Adrenal gland (tissue), 19 donors: ENCODE measurements at places on chromosomes 7 and 10.

- no peak for DNase-seq
Measured at GRCh38 chr7:119010635-119011034, 786.1 kb downstream of the ANKRD7 start.

DNA sequence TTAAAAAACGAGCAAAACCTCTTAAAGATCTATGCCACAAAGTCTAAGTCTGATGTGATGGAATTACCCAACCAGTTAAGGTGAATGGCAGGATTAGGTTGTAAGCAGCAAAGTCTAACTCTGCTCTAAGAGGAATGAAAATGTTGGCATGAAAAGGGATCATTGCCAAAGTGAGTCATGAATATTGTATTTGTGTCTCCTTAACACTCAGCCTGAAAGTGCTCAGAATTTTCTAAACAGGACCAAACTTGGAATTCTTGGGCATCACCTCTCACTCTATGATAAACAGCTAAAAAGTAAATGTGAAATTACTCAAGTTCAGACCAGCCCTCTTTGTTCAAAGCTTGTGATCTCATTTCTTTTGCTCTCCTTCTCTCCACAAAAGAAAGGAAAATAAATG, 27.0 kb downstream of the PPP1R3A start:
- DNase-seq = no peak

DNA sequence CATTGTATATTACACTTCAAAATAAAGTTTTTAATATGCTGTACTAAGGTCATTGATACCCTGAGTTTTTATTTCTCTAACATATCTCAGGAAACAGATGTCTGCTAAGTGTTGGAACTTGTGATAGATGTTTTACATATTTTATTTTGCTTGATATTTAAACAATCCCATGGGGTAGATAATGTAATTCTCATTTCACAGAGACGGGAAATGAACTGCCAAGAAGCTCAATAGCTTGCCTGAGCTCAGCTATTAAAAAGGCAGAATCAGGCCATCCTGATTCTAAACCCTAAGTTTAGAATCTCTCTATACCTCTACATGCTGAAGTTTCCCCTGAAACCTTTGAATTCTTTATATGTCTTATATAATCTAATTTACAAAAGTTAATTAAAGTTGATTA, 126.3 kb downstream of the LRRC18 start:
- DNase-seq = no peak

DNA sequence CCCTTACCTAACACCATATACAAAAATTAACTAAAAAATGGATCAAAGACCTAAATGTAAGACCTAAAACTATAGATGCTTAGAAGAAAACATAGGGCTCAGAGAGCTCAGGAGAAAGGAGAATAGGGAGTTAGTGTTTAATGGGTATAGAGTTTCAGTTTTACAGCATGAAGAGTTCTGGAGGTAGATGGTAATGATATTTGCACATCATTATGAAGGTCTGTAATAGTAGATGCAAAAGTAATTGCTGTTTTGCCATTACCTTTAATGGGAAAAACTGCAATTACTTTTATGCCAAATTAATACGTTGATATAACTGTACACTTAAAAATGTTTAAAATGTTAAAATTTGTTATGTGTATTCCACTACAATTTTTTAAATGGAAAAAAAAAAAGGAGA, 39.2 kb upstream of the NANOS1 start:
- DNase-seq = no peak

- DNase-seq = no peak
Measured at GRCh38 chr7:111952783-111953182, 253.4 kb downstream of the DOCK4 start.

DNA sequence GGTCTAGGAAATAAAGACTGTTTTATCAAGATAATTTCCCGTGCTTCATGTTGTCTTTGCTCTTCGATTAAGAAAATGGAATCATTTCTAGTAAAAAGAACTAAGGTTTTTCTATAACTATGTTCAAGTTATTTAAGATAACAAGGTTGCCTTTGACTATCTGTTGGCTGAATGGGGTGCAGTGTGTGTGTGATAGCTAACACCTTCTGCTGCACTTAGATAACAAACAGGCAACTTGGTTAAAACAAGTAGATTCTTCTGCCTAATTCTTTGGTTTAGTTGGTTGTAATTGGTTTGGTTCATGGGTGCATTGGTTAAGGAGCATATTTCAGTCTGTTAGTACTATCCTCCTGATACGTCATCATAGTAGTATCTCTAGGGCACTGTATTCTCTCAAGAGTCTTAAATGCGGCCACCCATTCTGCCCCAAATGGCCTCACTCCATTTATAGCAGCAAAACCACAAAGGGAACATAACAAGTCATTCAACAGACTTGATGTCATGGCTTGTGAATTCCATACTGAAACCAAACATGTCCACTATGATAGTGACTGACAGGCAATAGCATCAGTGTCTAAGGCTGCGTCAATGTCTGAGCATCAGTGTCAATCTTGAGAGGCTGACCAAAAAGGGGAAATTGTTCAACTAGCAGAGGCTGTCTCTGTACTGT, 55.7 kb downstream of the CCDC3 start:
- no peak for DNase-seq

DNA sequence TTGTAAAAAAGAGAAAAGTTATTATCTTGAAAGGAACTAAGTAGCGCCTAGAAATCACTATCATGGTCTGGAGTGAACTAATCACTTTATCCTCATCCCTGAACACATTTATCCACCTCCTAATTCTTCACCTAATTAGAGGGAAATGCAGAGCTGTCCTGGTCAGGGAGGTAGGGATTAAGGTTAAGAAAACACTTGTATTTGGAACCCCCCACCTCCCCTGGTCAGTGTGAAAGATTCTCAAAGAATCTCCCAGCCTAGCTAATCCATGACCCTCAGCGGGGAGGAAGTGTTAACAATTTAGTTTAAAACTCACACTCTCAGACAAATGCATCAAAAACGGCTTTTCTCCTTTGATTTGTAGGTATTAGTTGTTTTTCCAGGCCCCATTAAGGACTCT, 83.8 kb downstream of the FAM204A start:
- no peak for DNase-seq

DNA sequence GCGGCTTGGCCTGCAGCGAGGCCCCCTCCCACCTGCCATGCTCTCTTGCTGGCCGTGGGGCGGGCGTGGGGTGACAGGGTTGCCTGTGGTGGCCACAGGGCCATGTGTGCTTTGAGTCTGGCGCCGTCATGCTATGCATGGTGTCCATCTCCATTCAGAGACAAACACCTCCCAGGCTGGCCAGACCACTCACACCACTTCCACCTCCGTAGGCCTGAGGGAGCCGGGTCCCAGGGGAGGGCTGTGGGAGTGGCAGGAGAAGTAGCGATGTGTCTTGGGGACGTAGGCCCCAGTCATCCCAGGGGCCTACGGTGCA, 65.5 kb downstream of the DNAJB6 start:
- DNase-seq = no peak

DNA sequence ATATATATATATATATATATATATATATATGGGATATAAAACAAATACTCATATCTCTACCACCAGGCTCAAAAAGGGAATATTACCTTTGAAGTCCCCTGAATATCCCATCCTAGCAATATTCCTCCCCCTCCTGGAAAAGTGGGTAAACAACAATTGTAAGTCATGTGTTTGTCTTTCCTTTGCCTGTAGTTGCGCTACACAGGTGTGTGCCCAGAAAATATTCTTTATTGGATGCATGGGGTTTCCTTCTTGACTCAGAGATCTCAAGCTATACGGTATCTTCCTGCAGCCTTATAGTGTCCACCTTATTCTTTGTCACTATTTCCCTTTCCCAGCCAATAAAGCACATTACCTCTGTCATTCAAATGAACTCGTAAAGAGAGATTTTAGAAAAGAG, 54.2 kb downstream of the MET start:
- no peak for DNase-seq
